ENCODE measurements at places on chromosomes 12 and 14.
A peak's percentile ranks its signal among the peaks of the same experiment; 100 is the strongest.

- peaks cover 20% of the 10 kb centered on the region for H3K27me3 ChIP-seq
- H3K27ac ChIP-seq, result no peak overlapping the region
- no peaks in the 10 kb centered on the region for H3K4me1 ChIP-seq
- no peak for DNase-seq
These were observed 43.6 kb upstream of the DDX11 start for GRCh38 chr12:31029916-31030562.

GRCh38 chr12:2925322-2925995 is 33.7 kb upstream of the TEAD4 start:
- no peak overlapping the region for H3K4me3 ChIP-seq
- H3K27me3 ChIP-seq, result no peaks in the 10 kb centered on the region
- no peaks in the 10 kb centered on the region for H3K4me1 ChIP-seq
- no peak overlapping the region for H3K27ac ChIP-seq
- peaks cover 12% of the 10 kb centered on the region for H3K36me3 ChIP-seq
- DNase-seq, result no peak

DNA sequence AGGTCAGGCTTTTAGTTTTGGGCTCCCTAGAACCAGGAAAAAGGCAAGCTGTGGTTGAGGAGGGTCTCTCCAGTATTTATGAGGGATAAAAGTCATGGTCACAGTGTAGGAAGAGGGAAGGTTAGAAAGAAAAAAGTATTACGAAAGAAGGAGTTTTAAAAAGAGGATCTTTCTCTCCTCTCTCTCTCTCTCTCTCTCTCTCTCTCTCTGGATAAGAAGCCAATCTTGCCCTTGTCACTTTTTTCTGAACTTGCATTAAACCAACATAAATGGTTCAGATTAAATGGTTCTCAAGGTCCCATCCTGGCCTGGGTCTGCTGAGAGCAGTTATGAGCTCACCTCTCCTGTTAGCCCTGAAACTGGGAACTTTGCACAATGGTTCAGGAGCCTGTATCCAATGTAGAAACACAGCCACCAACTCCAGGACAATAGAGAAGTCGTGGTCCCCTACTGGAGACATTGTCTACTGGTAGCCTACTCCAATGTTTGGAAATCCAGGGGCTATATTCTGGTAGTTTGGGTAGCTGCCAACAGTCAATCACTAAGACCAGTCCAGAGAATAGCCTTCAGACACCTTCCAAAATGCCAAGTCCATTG is 131.9 kb downstream of the DAD1 start:
- no peak overlapping the region for H3K27ac ChIP-seq
- no peaks in the 10 kb centered on the region for H3K36me3 ChIP-seq
- no peaks in the 10 kb centered on the region for H3K27me3 ChIP-seq
- H3K4me3 ChIP-seq, result peak overlapping the region; percentile 31
- no peak for DNase-seq

GRCh38 chr12:71392521-71393145 is 47.0 kb upstream of the LGR5 start:
- no peak overlapping the region for H3K4me3 ChIP-seq
- H3K27ac ChIP-seq, result no peak overlapping the region
- no peak for DNase-seq
- H3K27me3 ChIP-seq, result peaks cover 2% of the 10 kb centered on the region
- no peaks in the 10 kb centered on the region for H3K36me3 ChIP-seq

DNA sequence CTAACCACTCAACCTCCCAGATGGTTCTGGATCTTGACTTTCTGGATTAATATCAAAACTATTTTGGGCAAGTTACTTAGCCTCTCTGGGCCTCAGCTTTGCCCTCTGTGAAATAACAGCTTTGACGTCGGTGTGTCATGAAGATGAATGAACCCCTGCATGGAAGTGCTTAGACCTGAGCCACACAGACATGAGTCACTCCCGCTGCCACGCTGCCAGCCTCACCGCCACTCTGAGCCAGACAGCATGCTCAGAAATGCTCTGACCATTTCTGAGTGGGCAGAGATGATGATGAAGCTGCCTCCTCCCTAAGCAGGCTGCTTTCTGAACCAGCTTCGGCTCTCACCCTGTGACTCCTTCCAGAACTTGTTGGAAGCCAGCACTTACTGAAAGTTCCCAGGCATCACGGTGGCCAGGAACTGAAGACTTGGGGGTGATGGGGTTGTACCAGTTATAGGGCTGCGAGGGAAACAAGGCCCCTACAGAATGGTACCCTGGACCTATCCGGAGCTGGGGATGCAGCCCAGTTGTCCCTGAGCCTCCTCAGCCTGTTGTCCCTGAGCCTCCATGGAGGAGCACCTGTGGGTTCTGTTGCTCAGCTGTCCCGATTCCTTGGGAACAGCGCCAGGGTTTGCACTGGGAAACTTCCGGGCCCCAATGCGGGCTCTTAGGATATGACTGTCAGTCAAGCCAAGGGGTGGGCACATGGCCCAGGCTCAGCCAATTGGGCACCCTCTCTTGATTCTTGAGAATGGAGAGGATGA is 2.0 kb upstream of the CCDC197 start:
- H3K27ac ChIP-seq, result no peak overlapping the region
- peaks cover 25% of the 10 kb centered on the region for H3K4me1 ChIP-seq
- no peak overlapping the region for H3K4me3 ChIP-seq
- H3K27me3 ChIP-seq, result peaks cover 37% of the 10 kb centered on the region
- DNase-seq, result no peak

GRCh38 chr12:50579757-50580267 is 75.0 kb downstream of the DIP2B start:
- no peak overlapping the region for H3K27ac ChIP-seq
- H3K4me1 ChIP-seq, result peaks cover 10% of the 10 kb centered on the region
- DNase-seq, result no peak
- H3K36me3 ChIP-seq, result peaks cover 8% of the 10 kb centered on the region
- H3K27me3 ChIP-seq, result no peaks in the 10 kb centered on the region

GRCh38 chr12:6788972-6789924 is at the start of gene CD4:
Gene CD4 (plus strand): TSS chr12:6789528. CDS start chr12:6800139, 10,611 bp downstream.
- H3K27ac ChIP-seq, result peak within 1 kb of the TSS; percentile 92
- H3K4me3 ChIP-seq, result peak within 1 kb of the TSS; percentile 84
- peak; percentile 89 for DNase-seq
- no peaks in the 10 kb centered on the region for H3K27me3 ChIP-seq
- H3K36me3 ChIP-seq, result peaks cover 17% of the 10 kb centered on the region
- peaks cover 76% of the 10 kb centered on the region for H3K4me1 ChIP-seq

DNA sequence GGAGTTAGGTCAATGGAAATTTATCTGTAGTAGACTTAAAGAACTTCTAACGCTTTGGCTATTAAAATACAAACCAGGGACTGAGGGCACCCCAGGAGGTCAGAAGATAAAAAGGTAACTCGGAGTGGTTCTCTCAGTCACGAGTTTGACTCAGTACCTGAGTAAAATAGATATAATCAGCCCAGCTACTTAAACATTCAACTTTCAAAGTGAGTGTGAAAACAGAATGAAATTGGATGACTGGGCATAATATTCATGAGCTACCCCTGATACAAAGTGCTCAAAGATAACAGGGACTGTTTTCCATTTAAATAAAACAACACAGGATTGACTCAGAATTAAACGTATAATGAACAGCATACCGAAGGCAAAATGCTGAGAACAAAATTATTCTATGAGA is 75.0 kb downstream of the FOXN3 start:
- no peak for DNase-seq
- no peak overlapping the region for H3K27ac ChIP-seq
- peaks cover 7% of the 10 kb centered on the region for H3K4me1 ChIP-seq
- H3K36me3 ChIP-seq, result peaks cover 29% of the 10 kb centered on the region
- H3K27me3 ChIP-seq, result no peaks in the 10 kb centered on the region
- no peak overlapping the region for H3K4me3 ChIP-seq

- H3K36me3 ChIP-seq, result no peaks in the 10 kb centered on the region
- no peak overlapping the region for H3K4me3 ChIP-seq
- H3K27me3 ChIP-seq, result peaks cover 15% of the 10 kb centered on the region
- no peak overlapping the region for H3K27ac ChIP-seq
- DNase-seq, result no peak
These were observed 5.4 kb downstream of the LMO3 start for GRCh38 chr12:16600525-16600924.

GRCh38 chr12:19530637-19531023 is 91.3 kb downstream of the AEBP2 start:
- peaks cover 24% of the 10 kb centered on the region for H3K4me1 ChIP-seq
- no peaks in the 10 kb centered on the region for H3K27me3 ChIP-seq
- no peak overlapping the region for H3K4me3 ChIP-seq
- H3K36me3 ChIP-seq, result peaks cover 21% of the 10 kb centered on the region

GRCh38 chr12:66925083-66925482 is 246.2 kb upstream of the GRIP1 start:
- H3K27me3 ChIP-seq, result no peaks in the 10 kb centered on the region
- H3K4me3 ChIP-seq, result no peak overlapping the region
- peaks cover 9% of the 10 kb centered on the region for H3K4me1 ChIP-seq
- H3K27ac ChIP-seq, result no peak overlapping the region
- DNase-seq, result no peak
- H3K36me3 ChIP-seq, result no peaks in the 10 kb centered on the region

DNA sequence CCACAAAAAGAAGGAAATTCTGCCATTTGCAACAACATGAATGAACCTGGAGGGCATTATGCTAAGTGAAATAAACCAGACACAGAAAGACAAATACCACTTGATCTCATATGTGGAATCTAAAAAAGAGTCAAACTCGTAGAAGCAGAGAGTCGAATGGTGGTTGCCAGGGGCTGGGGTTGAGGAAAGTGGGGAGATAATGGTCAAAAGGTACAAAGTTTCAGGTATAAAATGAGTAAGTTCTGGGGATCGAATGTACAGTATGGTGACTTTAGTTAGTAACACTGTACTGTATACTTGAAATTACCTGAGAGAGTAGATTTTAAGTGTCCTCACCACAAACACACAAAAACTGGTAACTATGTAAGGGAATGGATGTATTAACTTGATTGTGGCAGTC is 129.4 kb downstream of the PPM1H start:
- H3K4me3 ChIP-seq, result no peak overlapping the region
- H3K4me1 ChIP-seq, result no peaks in the 10 kb centered on the region
- no peak for DNase-seq
- no peaks in the 10 kb centered on the region for H3K36me3 ChIP-seq

GRCh38 chr12:114760151-114760877 is 76.3 kb upstream of the TBX3 start:
- DNase-seq, result no peak
- H3K27me3 ChIP-seq, result no peaks in the 10 kb centered on the region
- no peaks in the 10 kb centered on the region for H3K4me1 ChIP-seq
- no peak overlapping the region for H3K4me3 ChIP-seq
- H3K36me3 ChIP-seq, result no peaks in the 10 kb centered on the region

DNA sequence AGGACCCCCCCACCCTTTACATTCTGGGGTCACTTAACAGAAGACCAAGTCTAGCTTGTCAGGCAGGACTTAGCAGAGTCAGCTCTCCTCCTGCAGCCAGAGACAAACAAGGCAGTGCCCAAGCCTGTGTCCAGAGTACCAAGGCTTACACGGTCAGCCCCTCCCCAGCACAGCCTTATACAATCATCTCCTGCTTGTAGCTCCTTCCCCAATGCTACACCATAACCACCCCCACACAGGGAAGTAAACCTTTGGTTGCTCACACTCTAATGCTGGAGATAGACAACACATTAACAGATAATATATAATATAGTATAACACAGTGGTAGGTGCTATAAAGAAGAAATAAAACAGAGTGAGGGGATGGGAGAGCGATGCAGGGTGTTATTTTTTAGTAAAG is 175.4 kb upstream of the PWP1 start:
- H3K27me3 ChIP-seq, result no peaks in the 10 kb centered on the region
- peaks cover 5% of the 10 kb centered on the region for H3K4me1 ChIP-seq
- DNase-seq, result no peak
- no peak overlapping the region for H3K4me3 ChIP-seq
- H3K27ac ChIP-seq, result no peak overlapping the region
- H3K36me3 ChIP-seq, result no peaks in the 10 kb centered on the region

GRCh38 chr12:53213348-53213747 is 6.3 kb upstream of the ITGB7 start:
- peaks cover 71% of the 10 kb centered on the region for H3K36me3 ChIP-seq
- no peaks in the 10 kb centered on the region for H3K27me3 ChIP-seq
- no peak overlapping the region for H3K4me3 ChIP-seq
- peak overlapping the region; percentile 50 for H3K27ac ChIP-seq
- peak; percentile 89 for DNase-seq

- H3K4me1 ChIP-seq, result peaks cover 13% of the 10 kb centered on the region
- no peak for DNase-seq
- H3K4me3 ChIP-seq, result peak overlapping the region; percentile 9
These were observed 946 bp downstream of the RNU4-2 start for GRCh38 chr12:120290609-120291305.

DNA sequence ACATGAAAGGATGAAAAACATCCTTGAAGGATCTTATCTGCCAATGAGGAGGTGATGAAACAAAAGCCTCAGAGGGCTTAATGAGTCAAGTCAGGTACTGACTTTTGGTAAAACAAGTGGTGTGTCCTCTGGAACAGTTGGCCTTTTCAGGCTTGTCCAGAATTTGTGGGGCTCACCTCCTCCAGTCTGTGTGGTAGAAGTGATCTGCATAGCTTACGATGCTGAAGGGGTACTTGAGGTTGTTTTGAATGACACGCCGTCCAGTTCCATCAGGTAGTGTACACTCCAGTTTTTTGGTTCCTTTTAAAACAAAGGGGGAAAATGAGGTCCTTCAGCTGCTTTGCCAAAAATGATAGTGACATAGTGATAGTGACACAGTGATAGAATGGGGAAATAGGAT is 17.0 kb downstream of the RTRAF start:
- no peak overlapping the region for H3K4me3 ChIP-seq
- H3K27ac ChIP-seq, result no peak overlapping the region
- H3K36me3 ChIP-seq, result peaks cover 72% of the 10 kb centered on the region
- no peak for DNase-seq
- no peaks in the 10 kb centered on the region for H3K27me3 ChIP-seq

GRCh38 chr12:27651201-27651600 is 45.0 kb upstream of the REP15 start:
- no peak for DNase-seq
- H3K27ac ChIP-seq, result no peak overlapping the region
- no peaks in the 10 kb centered on the region for H3K36me3 ChIP-seq
- H3K4me1 ChIP-seq, result peaks cover 10% of the 10 kb centered on the region
- H3K4me3 ChIP-seq, result no peak overlapping the region

GRCh38 chr14:58716706-58717105 is 78.9 kb downstream of the DACT1 start:
- no peak overlapping the region for H3K27ac ChIP-seq
- H3K4me3 ChIP-seq, result no peak overlapping the region
- no peak for DNase-seq
- peaks cover 5% of the 10 kb centered on the region for H3K4me1 ChIP-seq

All from activated naive CD4-positive, alpha-beta T cell treated with anti-CD3 and anti-CD28 coated beads, Interleukin-2, amount 10 ng/mL, durations not matched to agents 7 days and 5 days (primary cell).